ENCODE measurements at places on chromosomes 7 and 10.

- no peak for DNase-seq
Observed at GRCh38 chr7:67564959-67565358, 568.3 kb downstream of the TYW1 start.

DNA sequence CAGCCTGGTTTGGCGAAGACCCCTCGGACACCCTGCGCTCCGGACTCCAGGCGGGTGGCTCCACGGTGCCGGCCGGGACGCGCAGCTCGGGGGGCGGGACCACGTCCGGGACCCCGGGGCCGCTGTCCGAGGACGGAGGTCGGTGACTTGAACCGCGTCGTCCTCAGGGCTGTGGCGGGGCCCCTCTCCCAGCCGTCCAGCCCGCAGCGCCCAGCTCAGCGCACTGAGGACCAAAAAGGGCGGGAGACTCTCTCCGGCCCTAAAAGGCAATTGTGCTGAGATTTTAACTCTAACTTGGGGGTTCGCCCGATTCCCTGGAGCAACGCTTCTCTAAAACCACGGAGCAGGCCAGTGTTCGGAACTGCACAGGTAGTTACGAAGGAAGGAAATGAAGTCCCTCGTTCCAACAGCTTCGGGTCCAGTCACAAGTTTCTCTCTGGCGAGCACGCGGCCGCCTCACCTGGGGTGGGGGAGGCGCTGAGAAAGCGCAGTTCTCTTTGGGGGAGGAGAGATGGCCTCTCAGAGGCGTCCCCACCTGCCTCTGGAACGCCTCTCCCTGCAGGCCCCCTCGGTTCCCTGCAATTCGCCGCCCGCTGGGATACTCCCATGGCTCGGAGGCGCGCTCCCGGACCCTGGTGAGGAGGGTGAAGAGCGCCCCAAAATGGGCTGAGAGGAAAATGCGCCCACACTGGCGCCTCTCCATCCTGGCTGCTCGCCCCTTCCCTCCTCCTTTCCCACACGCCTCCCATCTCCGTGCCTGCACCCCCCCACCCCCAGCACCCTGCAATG lies 352.7 kb downstream of the DNAJB6 start:
- DNase-seq, result no peak

DNA sequence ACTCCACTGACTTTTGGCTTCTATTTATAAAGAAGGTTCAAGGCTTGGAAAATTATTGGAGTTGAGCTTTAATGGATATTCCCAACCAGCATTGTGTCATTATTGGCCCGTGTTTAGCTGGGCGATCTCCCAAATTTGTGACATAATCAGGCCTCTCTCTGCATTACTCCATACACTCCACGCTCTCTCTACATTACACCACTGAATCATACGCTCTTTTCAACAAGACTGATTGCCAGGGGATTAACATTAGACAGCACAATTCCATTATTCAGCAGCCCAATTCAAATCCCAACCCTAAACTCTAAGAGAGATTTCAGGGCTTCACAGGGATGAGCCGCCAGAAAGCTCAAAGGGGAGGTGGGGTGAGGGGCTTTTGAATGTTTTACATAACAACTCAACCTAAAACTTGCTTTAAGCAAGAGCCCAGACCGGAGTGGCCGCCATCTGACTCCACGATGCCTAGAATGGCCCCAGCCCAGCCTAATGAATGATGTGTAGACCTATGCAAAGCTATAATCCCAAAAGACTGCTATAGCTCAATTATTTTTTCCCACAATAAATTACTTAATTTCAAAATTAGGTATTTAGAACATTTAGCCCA lies 61.8 kb downstream of the FGFR2 start:
- no peak for DNase-seq

DNA sequence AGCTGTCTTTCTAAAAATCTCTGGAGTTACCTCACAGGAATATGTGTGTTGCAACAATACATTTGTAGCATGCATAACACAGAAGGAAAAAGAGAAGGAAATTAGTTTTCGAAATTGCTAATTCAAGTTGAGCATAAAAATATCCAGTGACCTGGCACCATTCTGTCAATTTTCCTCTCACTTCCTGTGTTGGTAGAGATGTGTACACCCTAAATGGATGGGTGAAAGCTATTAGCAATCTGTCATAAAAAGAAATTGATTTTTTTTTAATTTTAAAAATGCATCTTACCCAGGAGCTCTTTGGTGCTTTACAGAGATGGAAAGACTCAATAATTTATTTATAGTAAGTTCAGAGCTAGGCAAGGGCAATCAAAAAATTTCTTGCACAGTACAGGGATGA lies 333.3 kb upstream of the TMEM229A start:
- no peak for DNase-seq

DNA sequence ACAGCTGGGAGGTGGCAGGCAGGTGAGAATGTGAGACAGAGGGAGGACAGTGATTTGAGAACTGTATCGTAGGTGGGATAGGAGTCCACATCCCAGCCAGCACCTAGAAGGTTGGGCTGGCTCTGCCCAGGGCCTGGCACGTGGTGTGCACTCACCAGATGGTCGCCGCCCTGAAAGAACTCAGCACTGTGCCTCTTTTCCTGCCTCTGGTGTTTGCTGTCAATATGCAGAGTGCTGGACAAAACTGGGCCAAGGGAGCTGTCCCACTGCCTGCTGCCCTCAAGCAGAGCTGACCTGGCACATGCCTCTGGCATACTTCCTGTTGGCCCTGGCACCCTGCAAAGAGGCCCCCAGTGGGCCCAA lies 36.8 kb downstream of the CHST3 start:
- DNase-seq, result no peak

- DNase-seq, result no peak
Observed at GRCh38 chr7:18610331-18610948, 114.9 kb downstream of the HDAC9 start.

DNA sequence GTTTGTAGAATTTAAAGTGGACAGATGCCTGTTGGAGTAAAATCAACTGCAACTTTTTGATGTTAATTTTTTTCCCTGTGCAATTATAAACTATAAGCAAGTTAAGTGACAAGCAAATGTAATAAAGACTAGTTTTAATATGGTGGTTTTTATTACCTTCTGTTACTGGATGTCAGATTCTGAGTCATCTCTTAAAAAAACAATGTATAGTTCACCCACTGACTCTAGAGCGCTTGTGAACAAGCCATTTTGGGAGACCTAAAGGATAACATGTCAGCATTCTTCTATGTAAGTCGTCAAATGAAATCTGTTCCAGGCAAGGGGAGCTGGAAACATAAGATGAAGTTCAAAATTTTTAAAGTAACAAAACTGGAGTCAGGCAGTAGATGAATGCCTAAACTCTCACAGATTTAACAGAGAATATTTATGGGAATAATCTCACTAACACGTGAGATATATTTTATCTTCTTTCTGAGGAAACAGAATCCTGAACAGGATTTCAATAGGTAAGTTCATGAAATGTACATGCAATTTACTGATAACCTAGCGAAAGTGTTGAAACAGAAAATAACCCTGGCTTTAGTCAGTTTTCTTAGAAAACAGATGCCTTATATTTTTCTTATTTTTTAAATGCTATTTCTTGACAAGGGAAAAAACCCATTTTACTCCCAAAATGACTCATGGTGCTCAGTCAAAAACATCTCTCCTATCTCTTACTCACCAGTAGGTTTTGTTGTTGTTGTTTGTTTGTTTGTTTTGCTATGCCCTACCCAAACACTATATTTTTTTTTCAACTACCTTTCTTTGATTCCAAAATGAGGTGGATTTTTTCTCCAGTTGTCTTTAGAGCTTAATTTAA lies 91.7 kb downstream of the SLC39A12 start:
- no peak for DNase-seq

DNA sequence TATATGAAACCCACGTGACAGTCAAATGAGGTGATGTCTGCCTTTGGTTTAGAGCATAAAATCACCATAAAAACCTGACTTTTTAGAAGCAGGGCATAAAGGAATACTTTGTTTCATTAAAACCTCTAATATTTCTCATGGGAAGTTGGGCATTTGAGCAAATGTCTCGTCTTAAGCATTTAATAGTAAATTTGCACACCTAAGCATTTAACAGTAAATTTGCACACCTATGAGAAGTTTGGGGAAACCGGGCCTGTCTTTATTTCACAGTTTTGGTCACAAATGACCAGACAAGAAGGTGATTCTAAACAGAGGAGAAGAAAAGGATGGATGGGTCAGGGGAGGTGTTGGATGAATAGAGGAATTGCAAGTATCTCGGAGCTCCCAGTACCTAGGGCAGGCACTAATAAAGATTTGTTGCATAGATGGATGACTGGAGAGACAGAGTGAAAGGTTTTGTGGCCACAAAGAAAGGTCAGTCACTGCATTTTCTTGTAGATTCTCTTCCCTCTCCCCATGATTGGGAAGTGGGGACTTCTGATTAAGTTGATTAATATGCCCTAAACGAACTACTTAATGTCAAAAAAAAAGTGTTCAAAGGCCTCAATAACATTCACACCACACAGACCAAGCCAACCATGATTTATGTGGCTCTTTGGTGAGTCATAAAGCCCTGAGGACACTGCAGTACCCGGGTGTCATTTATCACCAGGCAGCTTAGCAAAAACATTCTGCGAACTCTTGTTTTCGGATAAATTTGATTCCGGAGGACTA lies 158.2 kb downstream of the SPAG6 start:
- no peak for DNase-seq
